CD4-positive, alpha-beta memory T cell (primary cell): ENCODE measurements at places on chromosomes 6 and 20.

DNA sequence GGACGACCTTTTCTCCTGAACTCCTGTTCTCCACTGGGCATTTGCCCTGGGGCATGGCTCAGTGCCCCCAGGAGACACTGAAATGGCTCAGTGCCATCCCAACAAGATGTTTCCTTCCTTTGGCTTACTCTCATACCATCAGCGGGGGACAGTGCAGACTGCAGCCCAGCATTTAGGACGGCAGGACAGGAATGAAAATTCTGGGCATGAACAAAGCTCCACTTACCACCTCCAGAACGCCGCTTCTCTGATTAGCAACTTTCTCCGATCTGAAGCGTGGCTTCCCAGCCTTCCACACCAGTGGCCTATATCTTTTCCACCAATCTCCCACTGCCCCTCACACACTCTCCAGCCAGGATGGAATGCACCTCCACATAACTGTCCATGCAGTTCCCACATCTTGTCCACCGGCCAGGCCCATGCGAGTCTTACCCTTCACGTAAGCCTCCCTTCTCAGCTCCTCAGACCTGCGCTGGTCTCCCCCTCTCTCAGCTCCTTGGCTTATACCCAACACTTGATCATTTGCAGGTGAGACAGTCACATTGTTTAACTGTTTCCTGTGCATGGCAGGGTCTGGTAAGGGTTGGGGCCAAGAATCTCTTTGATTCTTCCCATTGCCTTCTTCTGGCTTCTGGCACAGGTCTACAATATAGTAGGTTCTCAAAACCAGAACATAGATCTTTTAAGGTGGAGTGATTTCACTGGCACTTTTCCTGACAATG lies 114.5 kb downstream of the FYN start:
- peak; percentile 70 for DNase-seq

- peak; percentile 6 for DNase-seq
Observed at GRCh38 chr6:151807513-151808370, at the start of gene ESR1. Gene ESR1, plus strand, starts transcription at chr6:151807682. Its CDS starts 231 bp downstream, at chr6:151807913.

GRCh38 chr6:77587963-77588362 lies 64.9 kb upstream of the MEI4 start:
- DNase-seq, result no peak

DNA sequence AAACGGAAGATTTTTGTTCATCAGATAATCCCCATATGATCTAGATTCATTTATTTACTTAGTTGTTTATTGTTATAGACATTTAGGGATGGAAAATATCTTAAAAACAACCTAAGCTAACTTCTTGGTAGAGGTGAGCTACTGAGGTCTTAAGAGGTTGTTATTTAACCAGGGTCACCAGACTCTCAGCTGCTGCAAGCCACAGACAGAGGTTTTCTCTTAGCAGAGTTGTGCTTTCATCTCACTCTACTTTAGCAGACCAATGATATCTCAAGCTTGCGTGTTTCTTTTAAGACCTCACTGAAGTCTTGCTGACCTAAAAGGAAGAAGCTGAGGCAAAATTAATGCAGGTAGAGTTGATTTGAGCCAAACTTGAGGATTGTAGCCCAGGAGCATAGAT lies 43.6 kb downstream of the NCOA7 start:
- DNase-seq, result peak; percentile 24

DNA sequence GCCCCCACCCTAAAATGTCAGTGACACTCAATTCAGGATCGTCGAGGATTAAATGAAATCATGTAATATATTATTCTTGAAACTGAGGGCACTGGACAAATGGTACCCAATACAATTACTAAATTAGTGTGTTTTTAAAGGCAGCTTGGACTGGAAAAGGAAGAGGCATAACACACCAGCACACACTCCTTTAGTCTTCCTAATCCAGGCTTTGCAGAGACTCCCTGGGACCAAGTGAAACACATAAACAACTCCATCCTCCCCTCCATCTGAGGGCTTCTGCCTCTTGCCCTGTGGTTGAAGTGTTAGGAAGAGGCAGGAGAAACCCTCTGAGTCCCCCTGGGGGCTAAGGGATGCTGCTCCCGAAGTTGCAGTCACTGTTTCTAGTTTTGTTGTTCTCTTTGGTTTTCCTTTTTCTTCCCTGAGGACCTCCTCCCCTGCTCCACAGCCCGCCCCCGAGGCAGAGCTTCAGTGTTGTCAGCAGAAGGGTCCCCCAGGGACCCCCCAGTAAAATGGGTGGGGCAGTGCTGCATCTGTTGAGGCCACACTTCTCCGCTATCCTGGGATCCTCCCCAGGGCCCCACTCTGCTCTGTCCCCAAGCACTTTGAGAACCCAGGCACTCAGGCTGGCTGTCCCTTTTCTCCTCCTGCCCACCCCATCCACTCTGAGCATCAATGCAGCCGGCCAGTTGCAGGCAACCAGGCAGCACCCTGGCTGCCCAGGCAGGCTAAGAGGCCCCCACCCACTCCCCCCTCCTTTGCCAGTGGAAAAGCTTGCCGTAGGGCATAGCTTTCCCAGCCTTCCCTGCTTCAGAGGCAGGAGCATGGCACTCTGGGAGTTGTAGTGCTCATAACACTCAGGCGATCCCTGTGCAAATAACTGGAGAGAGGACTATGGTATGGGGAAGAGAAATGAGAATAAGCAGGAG lies 5.9 kb downstream of the TMEM63B start:
- no peak for DNase-seq

DNA sequence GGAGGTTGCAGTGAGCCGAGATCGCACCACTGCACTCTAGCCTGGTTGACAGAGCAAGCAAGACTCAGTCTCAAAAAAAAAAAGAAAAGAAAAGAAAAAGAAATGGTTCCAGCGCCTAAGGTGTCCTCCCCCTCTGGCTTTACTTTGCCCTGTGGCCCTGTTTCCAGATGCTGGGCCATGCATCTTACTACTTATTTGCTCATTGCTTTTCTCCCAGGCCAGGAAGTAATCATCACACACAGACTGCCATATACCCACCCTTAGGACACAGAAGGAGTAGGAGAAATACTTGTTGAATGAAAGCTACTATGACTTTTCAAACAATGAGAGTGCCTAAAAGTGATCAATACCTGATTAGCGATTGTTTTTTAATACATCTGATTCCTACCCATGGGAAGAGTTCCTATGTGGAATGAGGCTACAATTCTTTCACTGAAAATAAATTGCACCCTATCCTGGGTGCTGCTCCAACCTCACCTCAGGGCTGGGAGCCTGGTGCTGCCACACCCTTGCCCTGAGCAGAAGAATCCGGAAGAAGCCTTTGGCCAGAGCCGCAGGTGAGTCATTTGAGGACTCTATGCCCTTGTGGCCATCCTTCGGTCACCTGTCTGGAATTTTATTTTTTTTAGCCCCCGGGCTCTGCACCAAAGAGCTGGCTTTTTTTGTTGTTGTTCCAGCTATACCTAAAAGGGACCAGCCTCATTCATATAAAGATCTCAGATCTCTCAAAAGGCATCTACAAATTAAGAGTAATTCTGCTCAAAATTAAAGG lies 22.7 kb upstream of the TFAP2C start:
- DNase-seq, result no peak
